ENCODE measurements at places on chromosomes 3 and 15. TPM values are rescaled to one million over a fixed set of nuclear protein-coding genes. Genes with fewer than 3 reads are reported as not detected.

DNA sequence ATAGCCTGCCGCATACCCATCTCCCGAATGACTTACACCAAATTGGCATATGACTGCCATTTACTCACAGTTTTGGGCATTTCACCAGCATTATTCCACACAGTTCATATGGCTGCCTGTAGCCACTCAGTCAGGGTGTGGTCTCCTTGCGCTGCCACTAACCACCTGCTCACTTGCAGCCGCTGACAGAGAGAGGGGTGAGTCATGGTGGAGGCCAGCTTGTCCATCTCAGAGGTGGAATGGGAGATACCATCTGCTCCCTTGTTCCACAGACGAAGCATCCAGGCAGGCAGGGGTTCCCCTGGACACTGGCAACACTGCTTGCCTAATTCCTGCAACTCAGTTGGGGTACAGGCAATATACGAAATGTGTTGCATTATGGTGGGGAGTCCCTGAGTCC, 15.6 kb downstream of the CCRL2 start:
- DNase-seq: peak; percentile 66

- peak; percentile 79 for DNase-seq
Measured at GRCh38 chr15:31440754-31441311, 114.2 kb downstream of the KLF13 start.

GRCh38 chr15:36858423-36858822, 241.9 kb downstream of the MEIS2 start:
- DNase-seq: no peak

GRCh38 chr15:91921843-91922198, 68.3 kb downstream of the SLCO3A1 start:
- DNase-seq: no peak

- no peak for DNase-seq
Measured at GRCh38 chr3:158460926-158461325, 110.1 kb upstream of the MLF1 start.

DNA sequence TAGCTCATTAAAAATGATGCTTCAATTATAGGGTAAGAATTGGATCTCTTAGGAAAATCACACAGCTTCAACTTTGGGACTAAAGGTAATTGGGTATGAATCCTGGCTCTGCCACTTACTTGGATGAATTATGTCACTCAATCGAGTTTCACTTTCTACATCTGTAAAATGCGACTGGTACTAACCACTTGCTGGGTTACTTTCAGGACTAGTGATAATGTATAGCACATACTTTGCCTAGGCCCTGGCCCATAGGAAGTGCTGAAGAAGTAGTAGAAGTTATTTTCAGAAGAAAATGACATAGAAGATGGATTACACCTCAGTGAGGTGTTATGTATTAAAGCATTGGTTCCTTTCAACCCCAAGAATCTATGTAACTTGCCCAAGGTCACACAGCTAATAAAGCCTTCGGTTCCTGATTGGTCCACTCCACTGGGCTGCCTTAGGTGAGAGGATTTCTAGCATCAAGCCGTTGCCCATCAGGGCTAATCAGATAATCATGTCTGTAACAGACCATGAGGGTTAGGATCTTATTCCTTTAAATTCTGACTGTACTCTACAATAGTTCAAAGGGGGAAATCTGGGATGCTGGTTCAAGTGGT, 29.4 kb upstream of the AP4E1 start:
- DNase-seq: no peak

GRCh38 chr15:75455982-75456531, 4.6 kb upstream of the SIN3A start:
- DNase-seq: no peak

DNAJA4 gene
- 39.6 TPM for total RNA-seq

CCDC12 gene
- total RNA-seq: 54.4 TPM

DNA sequence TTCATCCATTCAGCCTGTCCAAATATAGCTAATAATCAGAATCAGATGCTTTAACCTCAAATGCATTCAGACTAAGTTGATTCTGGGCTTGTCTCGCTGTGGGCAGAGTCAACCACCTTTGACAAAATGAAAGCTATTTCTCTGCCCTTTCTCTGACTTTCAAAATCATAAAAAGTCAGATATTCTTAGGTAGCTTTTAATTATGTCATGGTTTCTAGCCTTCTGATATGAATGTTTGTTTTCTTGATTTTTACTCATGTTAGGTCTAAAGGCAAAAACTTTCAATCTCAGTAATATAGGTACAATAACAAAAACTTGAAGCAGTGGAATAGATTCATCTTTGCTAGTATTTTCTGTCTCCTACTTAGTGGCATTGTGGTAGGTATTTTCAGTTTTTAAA, 25.3 kb upstream of the C15orf61 start:
- no peak for DNase-seq

GRCh38 chr15:55241186-55241585, 44.4 kb upstream of the RSL24D1 start:
- DNase-seq: no peak

DNA sequence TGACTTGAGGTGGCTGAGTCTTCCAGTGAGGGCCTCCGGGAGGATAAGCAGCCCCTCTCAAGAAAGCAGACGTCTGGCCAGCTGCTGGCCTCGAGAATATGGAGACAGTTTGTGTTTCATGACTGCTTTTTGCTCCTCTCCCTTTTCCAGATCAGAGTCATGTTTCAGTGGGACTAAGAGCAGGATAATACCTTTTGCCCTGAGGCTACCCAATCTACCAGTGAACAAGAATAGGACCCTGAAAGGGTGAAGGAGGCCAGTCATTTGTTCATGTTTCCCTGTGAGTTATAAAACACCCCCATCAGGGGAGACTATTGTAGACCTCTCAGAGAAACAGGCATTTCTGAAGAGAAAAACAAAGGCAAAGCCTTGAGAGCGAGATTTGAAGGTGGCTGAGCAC, 137.4 kb downstream of the RYR3 start:
- DNase-seq: no peak

GRCh38 chr3:120280566-120280965, 4.5 kb downstream of the GPR156 start:
- DNase-seq: no peak

ITPKA gene
- 46.4 TPM for total RNA-seq

ARPC4 gene
- 222 TPM for total RNA-seq

DNA sequence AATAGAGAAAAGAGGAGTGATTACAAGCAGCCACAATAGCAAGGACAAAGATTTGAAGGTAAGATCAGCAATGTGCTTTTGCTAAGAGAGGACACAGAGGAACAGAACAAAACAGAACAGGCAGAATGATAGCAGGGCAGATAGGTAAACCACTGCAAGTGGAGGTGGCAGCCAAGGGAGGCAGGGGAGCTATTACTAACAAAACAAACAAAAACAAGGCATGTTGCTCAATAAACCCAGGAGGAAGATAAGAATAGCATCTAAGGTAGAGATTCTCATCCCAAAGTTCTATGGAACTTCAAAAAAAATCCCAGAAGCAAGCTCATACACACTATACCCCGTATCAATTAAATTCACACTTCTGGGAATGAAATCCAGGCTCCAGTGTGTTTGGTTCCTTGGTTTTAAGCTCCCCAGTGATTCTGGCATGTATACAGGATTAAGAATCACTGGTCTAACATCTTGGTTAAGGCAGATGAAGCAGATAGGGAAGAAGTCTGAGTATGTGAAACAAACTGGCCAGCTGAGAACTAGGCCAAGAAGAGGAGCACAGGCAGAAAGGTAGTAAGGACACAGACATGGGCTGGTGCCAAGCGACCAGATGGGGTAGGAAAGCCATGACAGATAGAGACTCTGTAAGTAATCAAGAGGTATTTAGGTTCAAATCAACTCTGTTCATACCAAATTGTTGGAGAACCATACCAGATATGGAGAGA, 189.2 kb downstream of the DTWD1 start:
- DNase-seq: no peak

DNA sequence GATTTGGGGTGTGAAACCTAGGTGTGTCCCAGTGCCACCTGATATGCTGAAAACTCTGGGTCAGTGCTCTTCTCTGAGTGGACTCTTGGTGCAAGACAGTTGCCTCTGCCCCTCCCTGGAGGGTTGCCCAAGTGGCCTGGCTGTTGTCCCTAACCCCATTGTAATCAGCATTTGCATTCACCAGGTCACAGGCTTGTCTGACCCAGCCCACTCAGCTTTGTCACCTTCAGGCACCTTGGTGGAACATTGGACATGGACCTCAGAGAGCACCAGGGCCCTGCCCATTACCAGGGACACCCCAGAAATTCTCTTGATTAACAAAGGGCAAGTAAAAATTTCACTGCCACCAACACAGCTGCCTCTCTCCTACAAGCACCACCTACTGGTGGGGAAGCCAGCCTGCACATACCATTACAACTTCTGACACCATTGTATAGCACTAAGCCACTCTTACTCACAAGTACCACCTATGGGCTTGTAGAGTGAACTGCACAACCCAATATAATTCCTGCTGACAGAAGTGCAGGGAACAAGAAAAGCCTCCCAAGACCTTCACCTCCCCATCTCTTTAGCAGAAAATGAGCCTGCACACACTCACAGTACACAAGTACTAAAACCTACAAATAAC, 324.6 kb downstream of the EPHA6 start:
- DNase-seq: no peak

GABPB1 gene
- 11.9 TPM for total RNA-seq

DNA sequence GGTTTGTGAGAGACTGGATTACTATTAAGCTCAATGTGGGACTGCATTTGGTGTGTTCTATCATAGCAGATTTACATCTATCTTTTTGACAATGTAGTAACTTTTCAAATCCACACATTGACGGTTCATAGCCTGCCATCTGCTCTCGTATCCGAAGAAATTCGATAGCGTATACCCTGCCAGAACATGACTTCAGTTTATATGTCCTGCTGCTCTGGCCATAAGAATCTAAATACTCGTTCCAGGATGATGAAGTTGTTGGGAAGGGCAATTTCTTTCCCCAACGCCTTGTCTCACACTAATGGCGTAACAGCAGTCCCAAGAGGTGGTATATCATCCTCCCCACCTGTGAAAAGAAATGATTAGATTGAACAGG, 180.0 kb downstream of the LSAMP start:
- no peak for DNase-seq

GOLGA8S gene
- total RNA-seq: 0.09 TPM

DNA sequence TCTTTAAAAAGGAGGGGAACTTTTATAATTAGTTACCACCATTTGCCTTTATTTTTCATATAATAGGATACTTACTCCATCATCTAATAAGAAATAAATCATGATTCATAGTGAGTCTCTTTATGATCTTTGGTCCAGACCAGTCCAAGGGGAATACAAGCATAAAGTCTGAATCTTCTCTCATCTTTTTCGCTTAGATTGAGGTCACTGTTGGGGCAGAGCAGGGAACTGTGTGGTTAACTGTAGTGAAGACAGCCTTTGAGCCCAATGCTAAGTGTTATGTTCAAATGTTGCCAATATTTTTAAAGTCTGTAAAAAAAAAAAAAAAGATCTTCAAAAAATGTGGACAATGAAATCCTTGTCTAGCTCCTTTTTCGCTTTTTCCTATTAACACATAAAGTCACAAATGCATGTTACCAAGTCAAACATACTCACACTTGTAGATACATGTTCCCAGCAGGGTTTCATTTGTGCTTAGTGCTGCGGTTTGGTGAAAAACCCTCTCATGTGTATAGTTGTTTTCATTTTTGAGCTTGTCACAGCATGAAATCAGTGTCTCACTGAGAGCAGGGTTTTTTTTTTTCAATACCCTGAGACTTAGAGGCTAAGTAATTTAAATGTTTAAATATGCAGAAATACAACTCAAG, 72.1 kb downstream of the EPHA3 start:
- no peak for DNase-seq

SENP8 gene
- 2.7 TPM for total RNA-seq

DNA sequence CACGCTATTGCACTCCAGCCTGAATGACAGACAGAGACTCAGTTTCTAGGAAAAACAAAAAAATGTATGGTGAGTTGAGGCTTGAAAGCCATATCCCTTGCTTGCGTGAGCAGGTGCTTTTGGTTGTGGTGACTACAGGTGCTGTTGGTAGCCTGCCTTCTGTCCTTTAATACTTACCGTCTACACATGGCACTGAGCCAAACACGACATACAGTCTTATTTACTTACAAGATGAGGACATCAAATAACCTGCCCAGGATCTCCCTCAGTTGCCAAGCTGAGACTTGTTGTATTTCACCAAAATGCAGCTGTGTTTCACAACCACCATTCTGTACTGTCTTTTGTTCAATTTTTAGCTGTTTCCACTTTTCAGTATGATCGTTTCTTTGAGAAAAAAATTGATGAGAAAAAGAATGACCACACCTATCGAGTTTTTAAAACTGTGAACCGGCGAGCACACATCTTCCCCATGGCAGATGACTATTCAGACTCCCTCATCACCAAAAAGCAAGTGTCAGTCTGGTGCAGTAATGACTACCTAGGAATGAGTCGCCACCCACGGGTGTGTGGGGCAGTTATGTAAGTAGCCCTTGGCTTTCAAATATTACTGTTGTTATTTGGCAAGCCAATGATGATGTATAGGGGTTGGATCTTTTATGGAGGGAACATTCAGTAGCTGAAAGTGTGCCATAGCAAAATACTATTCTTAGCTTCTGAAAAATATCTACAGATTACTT, 6.5 kb downstream of the ALAS1 start:
- DNase-seq: peak; percentile 56

CSNK1G1 gene
- 20.4 TPM for total RNA-seq

LXN gene
- total RNA-seq: 63.8 TPM

EFHB gene
- total RNA-seq: 0.55 TPM

DNA sequence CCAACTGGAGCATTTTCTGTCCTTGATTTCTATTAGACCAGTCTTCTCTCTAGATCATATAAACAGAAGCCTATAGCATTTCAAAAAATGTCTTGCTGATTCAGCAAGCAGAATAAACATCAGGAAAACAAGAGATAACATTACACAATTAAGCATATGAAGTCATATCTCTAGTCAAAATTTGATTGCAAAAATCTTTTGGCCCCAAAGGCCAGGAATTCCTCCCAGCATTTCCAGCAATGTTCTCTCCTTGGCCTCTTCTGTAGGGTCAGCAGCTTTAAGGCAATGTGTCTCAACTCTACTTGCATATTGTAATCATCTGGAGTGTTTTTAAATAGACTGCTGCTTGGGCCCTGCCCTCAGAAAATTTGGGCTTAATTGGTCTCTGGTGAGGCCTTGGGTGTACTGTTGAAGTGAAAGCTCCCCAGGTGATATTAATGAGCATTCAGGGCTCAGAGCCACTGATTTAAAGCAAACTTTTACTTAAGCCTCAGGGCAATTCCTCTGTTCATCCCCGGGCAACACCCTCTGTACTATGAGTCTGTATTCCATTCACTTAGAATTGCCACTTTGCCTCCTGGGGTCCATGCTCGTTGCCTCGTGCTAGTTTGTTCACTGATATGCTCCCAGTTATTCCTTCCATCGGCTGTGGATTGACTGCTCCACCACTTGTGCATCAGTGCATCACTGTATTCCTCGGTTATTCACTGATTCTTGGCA, 1072.6 kb downstream of the ROBO2 start:
- DNase-seq: no peak

- no peak for DNase-seq
Measured at GRCh38 chr3:56919797-56920195, 118.0 kb upstream of the ARHGEF3 start.
